AML-193 (cell line): ENCODE measurements at places on chromosomes 6 and 20.

DNA sequence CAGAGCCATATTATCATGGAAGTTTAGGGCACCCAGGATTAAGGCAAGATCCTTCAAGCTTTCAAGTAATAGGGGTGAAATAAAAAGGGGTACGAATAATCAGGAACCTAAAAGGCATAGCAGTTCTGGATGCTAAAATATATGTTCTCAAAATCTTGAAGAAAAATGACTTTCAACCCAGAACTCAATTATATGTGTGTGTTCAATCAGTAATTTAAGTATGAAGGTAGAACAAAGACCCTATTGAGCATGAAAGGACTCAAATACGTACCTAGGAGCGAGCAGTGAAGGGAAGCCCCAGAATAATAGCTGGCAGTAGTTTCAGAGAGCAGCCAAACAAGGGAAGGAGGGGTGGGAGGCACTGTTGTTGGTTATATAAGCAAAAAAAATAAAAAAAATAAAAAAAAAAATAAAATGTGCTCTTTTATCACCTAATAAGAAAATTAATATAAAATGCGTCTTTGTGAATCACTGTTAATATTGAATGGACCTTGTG is 45.4 kb downstream of the MYO6 start:
- DNase-seq = no peak

DNA sequence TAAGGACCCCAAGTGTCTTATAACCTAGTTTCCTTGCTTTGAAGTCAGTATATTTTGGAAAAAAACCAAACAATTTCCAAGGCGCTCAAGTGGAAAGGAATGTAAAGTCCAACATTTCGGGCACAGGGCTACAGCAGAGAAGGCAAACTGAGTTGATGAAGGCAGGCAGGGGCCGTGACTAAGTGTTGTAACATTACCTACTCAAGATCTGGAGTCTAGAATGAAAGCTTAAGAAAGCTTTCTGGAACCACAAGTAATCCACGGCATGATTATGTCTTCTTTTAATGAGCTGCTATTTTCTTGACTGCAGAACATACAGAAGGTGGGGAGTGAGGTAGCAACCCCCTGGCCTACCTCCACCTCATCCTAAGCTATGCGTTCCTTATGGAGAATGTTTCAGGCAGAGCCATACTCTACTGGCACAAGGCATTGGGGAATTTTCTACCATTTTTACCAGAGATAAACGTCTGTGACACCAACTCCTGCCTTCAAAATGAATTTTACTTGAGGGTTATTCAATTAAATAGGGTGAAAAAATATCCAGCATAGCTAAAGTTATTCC is 4.3 kb downstream of the PPP1R10 start:
- DNase-seq = no peak

DNA sequence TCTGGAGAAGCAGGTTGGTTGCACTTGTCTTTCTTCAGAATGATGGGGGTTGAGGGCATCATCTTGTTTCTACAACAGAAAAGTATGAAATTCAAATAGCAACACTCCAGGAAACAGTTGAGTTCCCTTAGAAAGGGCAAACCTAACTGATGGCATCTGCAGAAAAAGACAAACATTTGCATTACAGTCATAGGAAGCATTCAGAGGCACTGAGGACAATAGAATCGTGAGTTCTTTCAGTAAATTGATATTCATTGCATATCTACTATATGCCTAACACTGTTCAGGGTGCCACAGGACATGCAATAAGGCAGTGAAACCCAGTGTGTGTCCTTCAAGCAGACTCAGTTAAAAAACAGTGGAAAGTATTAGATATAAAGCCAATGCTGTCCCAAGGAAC is 41.1 kb upstream of the OPN5 start:
- no peak for DNase-seq

DNA sequence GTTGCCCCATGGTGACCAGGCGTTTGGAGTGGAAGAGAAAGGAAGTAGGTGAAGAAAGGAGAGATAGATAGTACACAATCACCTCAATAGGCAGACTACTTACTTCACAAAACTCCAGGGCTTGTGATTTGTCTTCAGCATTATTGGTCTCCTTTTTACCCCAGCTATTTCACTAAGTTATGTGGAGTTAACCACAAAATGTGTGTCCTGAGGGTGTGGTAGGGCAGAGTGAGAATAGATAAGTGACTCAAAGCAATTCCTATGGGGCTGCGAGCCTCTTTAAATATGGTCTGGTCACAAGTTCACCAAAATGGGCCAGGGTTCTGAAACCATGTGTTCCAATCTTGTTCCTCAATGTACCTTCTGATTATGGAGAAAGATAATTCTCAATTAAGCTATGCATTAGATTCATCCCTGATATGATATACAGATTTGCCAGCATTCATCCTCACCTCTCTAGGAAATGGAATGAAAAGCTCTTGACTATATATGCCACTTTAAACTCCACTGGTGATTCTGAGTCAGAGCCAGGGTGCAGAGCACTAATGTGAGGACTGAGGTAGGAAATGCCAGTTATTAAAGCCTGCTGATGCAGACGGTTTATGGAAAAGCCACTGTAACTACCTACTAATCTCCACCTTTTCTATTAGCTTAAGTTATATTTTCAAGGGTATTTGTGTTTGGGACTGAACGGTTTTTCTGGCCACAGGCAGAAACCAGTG is 310.6 kb upstream of the MANEA start:
- DNase-seq = no peak

- DNase-seq = no peak
These were observed 45.3 kb downstream of the RRBP1 start for GRCh38 chr20:17636523-17637412.

DNA sequence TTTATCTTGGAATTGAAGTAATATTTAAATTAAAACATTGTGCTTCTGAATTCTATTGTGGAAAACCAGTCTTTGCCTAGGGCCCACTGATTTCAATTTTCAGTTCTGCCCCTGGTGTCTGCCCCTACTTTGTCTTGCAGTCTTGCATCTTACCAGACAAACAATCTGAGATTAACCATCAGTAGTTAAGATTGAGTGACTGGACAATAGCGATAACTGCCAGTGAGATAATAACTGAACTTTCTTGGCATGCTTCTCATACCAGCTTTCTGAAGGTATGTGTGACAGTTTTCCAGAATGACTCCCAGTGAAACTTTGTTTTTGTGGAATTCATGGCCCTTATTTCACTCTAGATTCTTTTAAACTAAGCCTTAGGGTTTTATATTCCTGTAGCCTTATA is 53.5 kb downstream of the KCNQ5 start:
- no peak for DNase-seq

- no peak for DNase-seq
These were observed 42.4 kb downstream of the ILRUN start for GRCh38 chr6:34654061-34654710.

DNA sequence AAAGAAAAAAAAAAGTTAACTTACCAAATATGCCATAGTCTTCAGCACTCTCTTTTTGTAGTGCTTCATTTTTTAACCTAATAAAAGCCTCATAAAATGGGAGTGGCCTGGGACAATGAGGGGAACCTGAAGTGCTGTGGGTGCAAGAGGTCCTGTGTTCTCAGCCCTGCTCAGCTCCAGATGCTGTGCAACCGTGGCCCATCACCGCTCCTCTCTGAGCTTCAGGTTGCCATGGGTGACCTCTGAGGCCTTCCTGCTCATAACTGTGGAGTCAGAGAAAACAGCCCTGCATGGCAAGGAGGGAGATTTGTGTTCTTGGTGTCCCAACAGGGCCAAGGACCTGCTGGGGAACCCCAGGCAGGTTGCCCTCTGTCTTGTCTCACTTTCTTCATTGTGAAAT is 10.0 kb downstream of the TCF15 start:
- no peak for DNase-seq

DNA sequence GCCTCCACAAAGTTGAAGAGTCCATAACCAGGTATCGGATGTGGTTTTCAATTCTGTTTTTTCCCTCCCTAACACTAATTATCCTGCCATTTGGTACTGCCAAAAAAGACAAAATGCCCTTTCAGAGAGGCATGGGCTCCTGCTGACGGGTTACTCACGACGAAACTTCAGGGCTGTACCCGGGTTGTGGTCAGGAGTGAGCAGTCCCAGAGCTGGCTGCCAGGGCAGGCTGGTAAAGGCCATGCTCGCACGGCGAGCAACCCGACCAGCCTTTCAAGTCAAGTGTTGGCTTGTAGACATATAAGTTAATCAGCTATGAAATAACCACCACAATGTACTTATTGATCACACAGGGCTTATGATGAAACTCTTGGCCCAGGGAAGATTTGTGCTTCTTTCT is 152.5 kb downstream of the FOXC1 start:
- no peak for DNase-seq

DNA sequence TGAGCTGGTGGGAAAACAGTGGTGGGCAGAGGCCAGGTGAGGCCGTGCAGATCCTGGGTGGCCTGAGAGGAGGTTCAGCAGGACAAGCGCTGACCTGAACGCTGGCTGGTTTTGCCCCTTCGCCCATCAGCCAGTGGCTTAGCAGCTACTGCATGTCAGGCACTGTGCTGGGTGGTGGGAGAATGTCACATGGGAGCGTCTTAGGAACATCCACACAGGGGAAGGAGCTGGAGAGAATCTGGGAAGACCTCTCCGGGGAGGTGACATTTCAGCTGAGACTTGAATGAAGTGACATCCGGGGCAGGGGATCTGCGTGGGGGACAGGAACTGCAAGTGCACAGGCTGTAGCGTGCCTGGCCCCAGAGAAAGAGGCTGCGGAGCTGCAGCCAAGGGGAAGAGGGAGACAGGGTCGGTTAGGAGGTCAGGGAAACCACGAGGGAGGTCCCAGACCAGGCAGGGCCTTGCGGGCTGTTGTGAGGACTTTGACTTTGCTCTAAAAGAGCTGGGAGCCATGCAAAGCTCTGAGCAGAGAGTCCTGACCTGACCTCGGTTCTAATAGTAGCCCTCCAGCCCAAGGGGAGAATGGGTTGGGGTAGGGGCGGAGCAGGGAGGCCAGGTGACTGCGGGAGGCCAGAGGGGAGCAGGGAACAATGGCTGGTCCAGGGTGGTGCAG is 156.8 kb upstream of the PTPN1 start:
- DNase-seq = peak; percentile 64

- DNase-seq = no peak
These were observed 60.7 kb downstream of the AKAP12 start for GRCh38 chr6:151300267-151300991.

- no peak for DNase-seq
These were observed 4.1 kb downstream of the KCNS1 start for GRCh38 chr20:45096781-45097180.

- no peak for DNase-seq
These were observed 25.0 kb upstream of the EMILIN3 start for GRCh38 chr20:41391587-41392001.

DNA sequence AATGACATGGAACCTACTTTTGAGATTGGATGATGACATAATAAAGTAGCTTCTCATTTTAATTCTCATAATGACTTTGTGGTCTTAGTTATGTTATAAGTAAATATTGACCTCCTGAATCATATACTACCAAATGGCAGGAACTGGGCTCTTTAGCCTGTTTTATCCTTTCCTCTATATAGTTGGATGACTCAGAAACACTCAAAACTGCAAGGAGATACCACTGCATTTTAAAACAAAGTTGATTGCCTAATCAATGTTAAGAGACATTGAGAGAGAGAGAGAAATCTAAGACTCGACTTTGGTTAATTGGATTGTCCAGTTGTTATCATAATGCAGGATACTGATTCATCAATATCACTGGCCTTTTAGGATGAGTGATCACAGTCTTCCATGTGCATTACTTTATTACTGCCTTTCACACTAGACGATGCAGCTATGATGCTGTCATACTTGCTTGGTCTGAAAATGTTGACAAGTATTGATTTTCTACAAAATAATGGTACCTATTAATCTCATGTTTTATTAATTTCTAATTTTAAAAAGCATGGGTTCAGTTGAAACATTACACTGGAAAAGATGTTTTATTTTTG is 320.0 kb downstream of the NKAIN2 start:
- no peak for DNase-seq

- no peak for DNase-seq
These were observed 333.7 kb downstream of the ZFAND3 start for GRCh38 chr6:38153076-38153797.

DNA sequence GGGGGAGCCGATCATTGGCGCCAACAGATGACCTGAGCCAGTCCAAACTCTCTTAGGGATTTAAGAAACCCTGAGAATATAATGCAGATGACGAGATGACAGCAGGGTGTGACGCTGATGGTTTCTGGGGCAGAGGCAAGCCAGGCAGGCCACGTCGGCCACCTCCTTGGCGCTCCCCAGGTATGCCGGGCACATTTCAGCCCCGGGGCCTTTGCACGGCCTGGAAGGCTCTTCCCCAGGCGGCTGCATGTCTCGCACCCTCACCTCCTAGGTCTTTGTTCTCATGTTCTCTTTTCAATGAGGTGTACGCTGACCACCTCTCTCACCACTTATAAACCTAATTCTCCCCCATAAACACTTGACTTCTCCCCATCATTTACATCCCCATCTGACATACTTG is 64.9 kb downstream of the RBM38 start:
- no peak for DNase-seq
